ENCODE measurements at places on chromosomes 11 and 22.

DNA sequence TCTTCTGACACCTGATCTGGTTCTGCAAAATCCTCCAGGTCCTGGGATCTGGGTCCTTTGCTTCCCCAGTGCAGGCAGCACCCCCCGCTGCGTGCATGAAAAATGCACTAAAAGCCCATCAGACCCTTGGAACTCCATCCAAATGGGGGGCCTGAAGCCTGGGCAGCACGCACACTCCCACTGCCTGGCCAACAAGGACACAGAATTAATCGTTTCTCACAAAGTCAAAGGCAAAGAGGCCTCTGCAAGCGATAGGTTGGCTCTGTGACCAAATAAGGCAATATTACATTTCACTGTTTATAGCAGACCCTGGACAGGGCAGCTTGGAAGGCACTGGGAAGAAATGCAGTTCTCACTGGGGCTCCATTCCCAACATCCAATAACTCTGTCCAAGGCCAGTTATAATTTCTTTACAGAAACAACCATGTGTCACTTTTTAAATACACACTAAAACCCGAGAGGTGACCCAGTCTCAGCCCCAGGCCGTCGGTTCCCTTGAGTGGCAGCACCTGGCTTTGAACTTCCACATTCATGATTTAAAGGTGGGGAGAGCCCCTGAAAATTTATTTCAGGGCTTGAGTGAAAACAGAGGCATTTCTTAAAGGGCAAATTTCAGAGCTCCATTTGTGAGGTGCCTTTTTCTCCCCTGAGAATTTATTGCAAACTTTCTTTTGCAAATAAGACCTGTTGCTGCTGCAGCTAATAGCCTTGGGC, 114.4 kb upstream of the ANO1 start:
- DNase-seq, result no peak

DNA sequence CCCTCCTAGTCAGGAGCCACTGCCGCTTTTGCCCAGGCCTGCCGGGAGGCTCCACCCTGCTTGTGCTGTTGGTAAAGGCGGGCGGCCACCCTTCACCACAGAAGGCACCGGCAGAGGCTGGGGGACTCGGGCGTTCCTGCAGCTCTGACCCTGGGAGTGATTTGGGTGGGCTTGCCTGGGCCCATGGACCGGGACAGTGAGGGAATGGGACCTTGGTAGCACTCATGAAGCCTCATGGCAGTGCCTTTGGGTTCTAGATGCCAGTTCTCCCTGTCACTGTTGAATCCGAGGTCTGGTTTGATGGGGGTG, 4.4 kb downstream of the TPCN2 start:
- no peak for DNase-seq

GRCh38 chr11:127385071-127385470, 384.5 kb upstream of the KIRREL3 start:
- no peak for DNase-seq

DNA sequence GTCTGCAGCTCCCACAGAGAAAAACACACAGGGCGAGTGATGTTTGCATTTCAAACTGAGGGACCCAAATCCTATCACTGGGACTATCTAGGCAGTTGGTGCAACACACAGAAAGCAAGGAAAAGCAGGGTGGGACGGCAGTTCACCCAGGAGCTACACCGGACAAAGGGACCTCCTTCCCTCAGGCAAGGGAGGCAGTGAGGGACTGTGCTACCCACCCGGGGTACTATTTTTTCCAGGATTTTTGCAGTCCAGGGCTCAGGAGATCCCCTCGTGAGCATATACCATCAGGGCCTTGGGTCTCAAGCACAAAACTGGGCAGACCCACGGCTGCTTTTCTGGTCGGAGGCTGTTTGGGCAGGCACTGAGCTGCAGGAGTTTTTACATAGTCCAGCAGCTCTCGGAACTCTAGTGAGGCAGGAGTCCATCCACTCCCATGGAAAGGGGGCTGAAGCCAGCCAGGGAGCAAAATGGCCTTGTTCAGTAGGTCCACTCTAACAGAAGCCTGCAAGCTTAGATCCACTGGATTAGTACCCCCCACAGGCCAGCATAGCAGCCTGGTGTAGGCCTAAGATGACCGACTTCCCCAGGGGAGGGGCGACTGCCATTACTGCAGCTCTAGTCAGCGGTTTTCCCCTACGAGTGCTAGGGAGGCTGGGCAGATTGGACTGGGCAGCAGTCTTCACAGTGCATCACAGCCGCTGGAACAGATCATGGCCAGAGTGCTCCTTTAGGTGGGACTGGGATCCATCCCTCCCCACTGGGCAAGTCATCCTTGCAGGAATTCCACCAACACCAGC, 28.2 kb downstream of the CARD18 start:
- DNase-seq, result no peak

- no peak for DNase-seq
These were observed 2.1 kb upstream of the CARD10 start for GRCh38 chr22:37521236-37521739.

DNA sequence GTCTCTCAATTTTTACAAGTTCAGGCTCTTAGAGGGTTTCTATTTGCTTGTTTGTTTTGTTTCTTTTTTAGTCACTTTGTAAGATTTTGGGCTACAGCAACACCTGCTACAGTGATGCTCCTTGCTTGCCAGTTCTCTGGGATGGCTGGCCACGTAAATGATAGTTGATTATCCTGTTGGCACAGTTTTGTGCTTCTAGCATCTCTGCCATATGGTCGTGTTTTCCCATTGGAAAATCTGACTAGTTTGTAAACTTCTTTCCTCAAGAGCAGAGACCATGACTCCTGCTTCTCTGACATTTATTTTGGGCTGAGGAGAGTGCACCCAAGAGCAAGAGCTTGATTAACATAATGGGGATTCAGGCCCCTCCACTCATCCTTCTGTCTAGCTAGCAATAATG, 1621.6 kb upstream of the RAG2 start:
- no peak for DNase-seq

DNA sequence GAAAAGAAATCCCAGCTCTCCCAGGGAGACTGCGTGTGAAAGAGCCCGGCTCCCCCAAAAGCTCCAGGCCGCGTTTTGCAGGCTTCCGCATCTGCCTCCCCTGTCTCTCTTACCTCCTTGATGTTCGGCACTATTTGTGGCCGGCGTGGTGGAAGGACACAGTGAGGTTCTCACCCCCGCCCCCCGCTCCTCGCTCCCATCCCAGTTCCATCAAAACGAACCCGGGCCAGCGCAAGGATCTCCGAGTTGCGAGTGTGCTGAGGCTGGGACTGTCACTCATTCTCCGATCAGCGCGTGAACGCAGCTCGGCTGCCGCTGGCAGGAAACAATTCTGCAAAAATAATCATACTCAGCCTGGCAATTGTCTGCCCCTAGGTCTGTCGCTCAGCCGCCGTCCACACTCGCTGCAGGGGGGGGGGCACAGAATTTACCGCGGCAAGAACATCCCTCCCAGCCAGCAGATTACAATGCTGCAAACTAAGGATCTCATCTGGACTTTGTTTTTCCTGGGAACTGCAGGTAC, at the start of gene NCAM1:
TSS of gene NCAM1 (plus strand) at position 275 of the 523 bp plus-strand sequence.
- DNase-seq, result no peak
